ENCODE measurements at places on chromosomes 11 and 22.

DNA sequence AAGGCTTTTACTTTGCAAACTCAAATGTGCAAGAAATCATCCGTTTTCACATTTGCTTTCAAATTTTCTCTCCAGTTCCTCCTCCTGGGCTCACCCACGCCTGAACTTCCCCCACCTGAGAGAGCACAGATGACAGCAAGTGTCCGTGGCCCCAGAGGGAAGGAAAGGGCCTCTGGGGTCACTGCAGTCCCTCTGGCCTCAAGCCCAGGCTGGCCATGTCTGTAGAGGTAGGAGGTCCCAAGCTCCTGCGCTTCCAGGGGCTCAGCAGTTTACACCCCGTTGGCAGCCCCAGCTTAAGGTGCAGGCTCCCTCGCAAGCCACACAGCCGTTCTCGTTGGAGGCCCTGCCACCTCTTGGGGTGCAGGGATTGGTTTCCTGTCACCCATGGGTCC is 40.5 kb upstream of the PRDM11 start:
- DNase-seq: no peak

- peak; percentile 79 for DNase-seq
These were observed 16.4 kb upstream of the PAMR1 start for GRCh38 chr11:35541621-35542375.

DNA sequence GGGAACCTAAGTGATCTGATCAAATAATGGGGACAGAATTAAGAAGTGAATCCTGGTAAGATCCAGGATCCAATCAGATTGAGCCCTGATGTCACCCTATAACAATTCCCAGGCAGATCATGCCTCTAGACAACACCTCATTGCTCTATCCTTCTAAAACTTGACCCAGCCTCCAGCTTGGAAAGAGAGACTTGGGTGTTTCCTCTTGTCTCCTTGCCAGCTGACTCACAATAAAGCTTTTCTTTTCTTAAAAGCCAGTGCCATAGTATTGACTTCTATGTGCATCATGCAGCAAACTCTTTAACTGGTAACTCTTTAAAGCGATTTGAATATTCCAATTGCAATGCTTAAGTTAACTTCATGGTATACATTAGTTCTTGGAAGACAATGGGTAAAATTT is 109.6 kb upstream of the CHORDC1 start:
- DNase-seq: peak; percentile 43

GRCh38 chr22:49081261-49081666 is 746.4 kb downstream of the BRD1 start:
- DNase-seq: no peak

DNA sequence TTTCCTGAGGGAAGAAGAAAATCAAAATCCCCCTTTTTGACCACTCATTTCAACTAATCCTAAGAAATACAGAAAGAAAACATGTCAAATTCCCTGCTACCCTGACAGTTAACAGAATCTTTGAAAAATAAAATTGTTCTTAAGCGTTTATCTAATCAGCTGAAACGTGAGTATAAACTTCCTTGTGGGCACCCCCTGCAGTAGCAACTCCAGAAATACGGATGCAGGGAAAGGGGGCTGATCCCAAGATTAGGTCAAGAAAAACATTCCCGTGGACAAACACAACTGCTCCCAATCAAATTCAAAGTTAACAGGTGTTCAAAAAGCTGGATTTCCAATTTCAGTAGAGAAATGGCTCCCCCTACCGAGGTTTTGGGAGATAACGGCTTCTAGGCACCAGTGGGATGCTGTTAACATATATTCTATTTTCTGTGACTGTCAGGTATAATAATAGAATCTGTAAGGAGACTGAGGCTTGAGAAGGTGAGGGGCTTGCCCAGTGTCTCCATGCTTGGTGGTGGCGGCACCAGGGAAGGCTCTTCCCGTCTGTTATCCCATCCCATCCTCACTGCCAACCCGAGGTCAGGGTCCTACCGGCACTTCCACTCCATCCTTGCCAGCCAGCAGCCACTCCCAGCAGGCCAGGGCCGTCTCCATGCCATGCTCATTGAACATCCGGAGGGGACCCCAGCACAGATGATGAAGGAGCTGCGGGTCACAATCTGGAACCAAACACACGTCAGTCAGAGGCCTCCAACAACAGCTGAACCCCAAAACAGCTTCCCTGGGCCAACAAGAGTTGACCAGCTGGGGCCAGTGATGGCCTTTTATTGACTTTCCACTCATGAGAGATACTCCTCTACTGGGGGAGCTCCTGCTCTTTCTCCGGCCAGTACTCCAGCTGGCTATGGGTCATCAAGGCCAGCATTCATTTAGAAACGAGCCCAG is 32.0 kb upstream of the SERPIND1 start:
- no peak for DNase-seq

GRCh38 chr11:36578458-36578857 is 10.7 kb downstream of the RAG1 start:
- DNase-seq: peak; percentile 5

DNA sequence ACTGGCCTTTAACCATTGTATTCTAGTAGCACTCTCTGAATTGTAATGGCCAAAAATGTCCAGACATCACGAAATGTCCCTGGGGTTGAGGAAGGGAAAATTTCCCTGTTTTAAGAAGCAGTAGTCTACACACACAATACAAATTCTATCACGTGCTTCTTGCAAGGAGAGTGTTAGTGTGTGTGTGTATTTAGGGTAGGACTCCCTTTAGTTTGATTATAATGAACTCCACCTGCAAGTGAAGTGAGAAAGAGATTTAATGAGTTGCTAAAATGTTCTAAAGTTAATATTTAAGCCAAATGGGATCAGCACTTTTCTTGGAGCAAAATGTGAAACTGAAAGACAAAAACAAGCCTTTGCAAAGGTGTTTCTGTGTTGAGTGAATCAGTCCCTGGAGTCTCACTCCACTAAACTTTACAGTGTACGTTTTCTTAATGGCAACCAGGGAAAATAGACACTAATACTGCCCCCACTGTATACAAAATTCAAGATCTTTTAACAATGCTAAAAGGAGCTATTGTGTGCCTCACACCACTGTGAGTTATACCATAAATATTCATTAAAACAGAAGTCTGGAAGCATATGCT is 590.3 kb upstream of the TENM4 start:
- no peak for DNase-seq

GRCh38 chr11:2569321-2569721 is 124.5 kb downstream of the KCNQ1 start:
- no peak for DNase-seq
